ENCODE measurements at places on chromosomes 3 and 15.

DNA sequence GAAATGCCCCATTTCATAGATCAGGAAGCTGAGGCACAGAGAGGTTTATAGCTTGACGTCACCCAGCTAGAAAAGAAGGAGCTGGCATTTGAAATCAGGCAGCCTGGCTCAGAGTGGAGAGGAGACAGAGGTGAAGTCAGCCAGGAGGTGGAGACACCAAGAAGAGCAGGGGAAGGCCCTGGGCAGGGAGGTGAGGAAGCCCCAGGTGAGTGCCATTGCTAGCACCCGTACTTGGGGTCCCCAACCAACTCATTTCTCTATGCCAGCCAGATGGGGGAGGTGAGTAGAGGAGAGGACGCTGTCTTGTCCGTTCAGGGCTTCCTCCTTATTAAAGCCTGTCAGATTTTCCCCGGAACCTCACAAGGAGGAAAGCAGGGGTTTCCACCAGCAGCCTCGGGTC, 149.6 kb upstream of the TLE3 start:
- no peak for DNase-seq

DNA sequence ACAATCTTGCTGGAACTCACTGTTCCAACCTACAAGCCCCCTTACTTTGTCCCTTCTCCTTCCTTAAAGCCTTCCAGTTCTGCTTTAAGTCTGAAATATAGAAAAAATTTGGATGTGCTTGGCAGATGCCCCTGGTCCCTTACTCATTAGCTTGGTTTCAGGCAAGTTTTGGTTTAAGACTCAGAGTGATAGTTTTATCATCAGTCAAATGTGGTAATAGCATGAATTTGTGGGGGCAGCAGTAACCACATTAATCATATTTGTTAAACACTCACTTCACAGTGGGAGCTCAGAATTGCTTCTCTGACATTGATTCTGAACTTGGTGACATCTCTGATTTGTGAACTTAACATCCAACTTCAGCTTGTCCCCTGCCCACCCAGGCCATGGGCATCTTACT, 58.3 kb upstream of the ALDH1A3 start:
- DNase-seq: no peak

DNA sequence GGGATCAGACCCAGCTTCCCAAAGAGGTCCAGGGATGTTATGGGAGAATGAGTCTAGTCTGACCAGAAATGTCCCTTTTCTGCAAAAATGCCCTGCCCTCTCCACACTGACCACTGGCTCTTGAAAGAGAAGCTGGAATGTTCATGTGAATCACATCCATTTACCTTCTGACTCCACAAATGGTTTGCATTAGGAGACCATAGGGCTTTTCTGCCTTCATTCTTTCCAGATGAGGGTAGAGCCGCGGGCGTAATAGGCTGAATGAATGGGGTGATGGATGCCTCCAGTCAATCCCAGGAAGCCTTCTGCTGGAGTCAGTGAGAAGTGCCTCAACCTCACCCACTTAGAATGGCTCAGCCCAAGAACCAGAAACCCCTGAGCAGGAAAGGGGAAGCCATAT, 47.2 kb upstream of the IREB2 start:
- no peak for DNase-seq

GRCh38 chr3:46681387-46681786, 12.1 kb downstream of the ALS2CL start:
- DNase-seq: no peak

GRCh38 chr3:83393276-83393675, 1565.5 kb upstream of the CADM2 start:
- no peak for DNase-seq

DNA sequence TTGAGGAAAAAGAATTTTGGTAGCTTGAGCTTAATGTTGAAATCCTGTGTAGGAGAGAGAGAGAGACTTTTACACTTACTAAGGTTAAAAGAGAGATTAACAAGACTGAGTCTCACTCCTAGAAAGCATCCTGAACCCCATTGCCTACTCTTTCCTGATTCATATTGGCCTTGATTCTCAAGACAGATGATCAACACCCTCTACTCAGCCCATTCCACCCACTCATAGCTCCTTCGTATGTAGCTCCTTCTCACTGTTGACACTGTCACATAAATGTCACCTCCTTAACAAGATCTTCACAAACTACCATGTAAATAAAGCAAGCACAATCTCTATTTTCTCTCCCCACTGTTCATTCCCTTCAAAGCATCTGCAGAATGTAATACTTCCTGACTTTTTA, 574.6 kb upstream of the LMCD1 start:
- no peak for DNase-seq

DNA sequence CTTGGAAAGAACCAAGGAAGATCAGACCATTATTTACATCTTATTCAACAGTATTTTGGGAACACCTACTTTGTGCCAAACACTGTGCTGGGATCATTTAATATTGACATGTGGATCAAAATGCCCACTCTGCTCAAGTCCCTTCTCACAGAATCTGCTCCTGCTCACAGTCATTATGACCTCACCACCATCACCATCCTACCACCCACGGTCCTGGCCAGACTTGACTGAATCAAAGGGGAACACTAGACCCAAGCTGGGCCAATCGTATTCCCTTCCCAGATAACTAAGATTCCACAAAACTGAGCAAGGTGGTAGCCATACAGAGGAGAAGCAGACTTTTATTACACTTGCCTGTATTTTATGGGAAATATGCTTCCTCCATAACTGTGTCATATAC, 3.4 kb upstream of the CEP152 start:
- DNase-seq: no peak

DNA sequence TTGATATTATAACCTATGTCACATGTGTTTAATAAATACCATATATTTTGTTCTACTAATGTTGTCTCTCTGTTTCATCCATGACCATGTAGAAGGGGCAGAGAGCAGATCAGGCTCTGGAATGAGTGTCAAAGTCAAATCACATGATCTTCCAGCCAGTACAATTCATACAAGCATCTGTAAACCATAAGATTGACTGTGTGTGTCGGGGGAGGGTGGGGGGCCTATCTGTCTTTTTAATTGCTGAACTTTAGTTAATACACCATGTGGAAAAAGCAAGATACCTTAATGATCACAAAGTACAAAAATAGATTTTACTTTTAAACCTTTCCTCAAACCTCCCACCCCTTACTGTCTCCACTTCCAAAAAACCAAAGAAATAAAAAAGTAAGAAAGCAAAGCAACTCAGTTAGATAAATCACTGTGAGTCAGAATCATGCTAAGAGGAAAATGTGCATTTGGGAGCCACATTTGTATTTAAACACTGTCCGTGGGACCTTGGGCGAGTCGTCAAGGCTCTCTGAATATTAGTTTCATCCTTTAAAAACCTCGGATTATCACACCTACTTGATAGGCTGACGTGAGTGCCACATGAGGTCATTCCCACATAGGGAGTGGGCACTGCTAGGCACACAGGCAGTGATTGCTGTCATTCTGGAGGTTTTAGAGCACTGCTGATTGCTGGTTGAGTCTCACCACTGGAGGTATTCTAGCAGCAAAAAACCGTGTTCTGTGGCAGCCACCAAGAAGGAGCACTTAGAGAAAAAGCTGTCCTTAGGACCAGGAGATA, 21.0 kb upstream of the POLR2M start:
- no peak for DNase-seq

Data from CD4-positive, alpha-beta T cell treated with Interferon alpha-2 for 1 hour (primary cell).